NCI-H748 treated with DMSO at 0.1 percent for 48 hours (cell line): ENCODE measurements at places on chromosomes 3 and 15.
A peak's percentile ranks its signal among the peaks of the same experiment; 100 is the strongest.

DNA sequence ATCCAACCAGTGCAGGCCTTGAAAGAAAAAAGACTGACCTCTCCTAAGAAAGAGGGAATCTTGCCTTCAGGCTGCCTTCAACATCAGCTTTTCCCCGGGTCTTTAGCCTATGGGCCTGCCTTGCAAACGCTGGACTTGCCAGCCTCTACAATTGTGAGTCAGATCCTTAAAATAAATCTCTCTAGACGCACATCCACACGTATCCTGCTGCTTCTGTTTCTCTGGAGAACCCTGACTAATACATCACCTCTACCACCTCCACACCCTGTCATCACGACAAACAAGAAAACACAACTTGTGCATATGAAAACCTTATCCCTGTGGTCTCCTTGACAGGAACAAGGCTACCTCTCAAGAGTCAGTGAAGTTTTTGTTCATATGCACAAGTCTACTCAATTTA, 11.8 kb downstream of the CYFIP1 start:
- no peak for DNase-seq

DNA sequence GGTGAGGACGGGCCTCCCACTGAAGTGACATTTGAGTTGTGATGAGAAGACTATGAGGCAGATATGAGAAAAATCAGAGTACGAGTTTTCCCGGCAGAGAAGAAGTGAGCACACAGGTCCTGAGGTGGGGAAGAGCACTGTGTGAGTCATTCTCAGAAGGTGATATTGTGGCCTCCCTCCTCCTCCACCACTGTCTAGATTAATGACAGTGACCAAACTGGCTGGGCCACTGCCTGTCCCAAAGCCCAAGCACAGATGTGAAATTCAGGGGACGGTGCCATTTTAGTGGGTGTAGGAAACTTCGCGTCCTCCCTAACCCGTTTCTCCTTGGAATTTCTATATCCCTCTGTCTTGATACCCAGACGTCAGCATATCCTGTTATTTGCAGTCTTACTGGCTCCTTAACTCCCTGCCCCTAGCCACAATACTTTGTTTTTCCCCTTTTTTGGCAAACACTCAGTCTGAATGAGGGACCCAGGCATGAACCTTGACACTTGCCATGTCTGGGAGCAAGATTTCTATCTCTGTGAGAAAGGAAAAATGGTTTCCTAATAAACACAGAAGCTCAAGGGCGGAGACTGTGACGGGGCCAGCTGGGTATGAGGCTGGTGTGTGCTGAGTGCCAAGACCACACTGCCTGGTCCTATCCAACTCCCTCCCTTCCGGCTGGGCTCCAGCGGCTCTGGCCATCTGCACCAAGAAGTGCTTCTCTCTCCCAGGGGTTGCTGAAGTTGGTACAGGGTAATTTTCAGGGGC, 15.2 kb downstream of the PRICKLE2 start:
- DNase-seq = no peak

DNA sequence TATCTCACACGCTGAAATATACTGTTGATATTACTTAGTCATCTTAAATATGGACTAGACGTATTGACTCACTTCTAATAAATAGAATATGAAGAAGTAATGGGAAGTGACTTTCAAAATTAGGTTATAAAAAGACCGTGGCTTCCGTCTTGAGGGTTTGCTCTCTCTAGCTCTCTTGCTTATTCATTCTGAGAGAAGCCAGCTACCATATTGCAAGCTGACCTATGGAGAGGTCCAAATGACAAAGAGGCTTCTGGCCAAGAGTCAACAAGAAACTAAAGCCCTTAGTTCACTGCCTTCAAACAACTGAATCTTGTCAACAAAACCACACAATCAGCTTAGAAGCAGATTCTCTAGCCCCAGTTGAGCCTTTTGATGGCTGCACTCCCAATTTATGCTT, 46.1 kb downstream of the SLC9C1 start:
- no peak for DNase-seq

DNA sequence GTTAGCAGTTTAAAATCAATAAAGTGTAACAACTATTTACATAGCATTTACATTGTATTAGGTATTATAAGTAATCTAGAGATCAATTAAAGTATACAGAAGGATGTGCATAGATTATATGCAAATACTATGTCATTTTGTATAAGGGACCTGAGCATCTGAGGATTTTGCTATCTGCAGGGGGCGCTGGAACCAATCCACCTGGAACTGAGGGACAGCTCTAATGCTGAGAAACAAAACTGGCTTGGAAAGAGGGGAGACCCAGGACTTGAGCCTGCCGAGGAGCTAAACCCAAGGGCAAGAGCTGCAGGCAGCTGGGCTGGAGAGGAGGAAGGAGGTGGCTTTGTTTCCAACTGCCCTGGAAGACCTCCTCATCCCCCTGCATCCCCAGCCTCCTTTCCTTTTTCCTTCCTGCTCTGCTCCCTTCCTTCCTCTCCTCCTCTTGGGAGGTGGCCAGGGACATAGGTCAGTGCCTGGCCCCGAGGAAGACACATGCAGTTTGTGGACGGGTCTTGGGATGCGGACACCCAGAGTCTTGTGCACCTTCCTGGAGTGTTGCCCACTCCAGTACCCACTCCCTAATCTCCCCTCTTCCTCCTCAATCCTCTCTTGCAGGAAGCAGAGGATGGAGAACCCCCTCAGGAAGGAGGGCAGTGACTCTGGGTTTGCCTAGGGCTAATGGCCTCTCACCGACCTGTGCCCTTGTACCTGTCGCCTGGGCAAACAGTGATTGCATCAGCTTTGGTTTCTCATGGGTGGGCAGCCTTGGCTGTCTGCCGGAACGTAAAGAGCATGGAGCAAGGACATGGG, 825 bp upstream of the RTP3 start:
- no peak for DNase-seq

GRCh38 chr15:98657721-98658120, 9.4 kb downstream of the IGF1R start:
- no peak for DNase-seq

- no peak for DNase-seq
Observed at GRCh38 chr3:158768361-158768787, 33.5 kb upstream of the MFSD1 start.

DNA sequence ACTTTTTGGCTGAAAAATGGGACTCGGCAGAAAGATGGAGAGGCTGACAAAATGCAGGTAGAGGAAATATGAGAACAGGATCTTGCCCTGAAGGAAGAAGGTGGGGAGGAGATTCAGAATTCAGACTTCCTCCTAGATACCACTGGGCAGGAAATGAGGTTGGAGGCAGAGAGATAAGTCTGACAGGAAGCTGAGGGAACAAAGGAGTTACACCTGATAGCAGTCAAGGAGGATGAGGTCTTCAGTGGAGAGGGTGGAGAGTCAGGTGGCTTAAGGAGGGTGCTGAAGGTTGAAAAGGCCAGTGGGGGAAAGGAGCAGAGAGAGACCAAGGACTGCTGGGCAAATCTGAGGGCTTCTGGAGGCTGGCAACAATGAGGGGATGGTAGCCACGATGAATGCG, 56.8 kb downstream of the CCR4 start:
- DNase-seq = no peak

GRCh38 chr3:132867956-132868355, 145.7 kb upstream of the NPHP3 start:
- DNase-seq = no peak

- no peak for DNase-seq
Observed at GRCh38 chr3:30691249-30691880, 85.0 kb downstream of the TGFBR2 start.

DNA sequence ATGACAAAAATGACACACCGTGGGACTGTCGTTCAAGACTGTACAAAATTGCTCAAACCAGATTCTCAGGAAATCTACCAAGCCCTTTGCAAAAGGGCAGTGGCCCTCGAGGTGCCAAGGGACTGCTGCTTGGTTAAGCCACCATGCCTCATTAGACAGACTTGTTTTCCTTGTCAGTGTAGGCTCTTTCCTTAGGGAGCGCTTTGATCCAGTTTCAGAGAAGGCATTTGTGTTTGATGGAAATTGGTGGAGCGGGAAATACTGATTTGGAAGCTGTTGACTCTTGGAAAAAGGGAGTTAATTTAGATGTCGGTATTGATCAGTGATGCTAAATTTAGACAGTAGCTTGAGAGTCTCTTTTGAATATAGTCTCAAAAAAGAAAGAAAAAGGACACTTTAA, 304.3 kb upstream of the UMPS start:
- no peak for DNase-seq

- no peak for DNase-seq
Observed at GRCh38 chr15:68209735-68210408, 4.7 kb upstream of the CALML4 start.

GRCh38 chr3:155861476-155862183, 7.4 kb upstream of the SLC33A1 start:
- DNase-seq = no peak

DNA sequence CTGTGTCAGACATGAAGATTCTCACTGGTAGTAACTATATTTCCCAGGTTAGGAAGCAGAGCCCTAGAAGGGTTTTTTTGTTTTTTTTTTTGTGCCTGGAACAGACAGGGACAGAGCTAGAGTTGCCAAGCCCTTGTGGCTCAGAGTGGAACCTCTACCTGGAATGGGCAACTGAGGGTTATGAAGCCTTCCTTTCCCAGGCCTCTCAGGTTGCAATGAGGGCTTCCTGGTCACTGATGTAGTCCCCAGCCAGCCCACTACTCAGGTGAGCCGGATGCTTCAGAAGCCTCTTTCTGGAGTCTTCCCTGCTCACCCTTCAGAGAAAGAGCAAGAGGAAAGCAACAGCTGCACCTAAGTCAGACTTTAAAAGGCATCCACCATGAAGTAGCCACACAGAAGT, 48.8 kb upstream of the MANF start:
- no peak for DNase-seq

DNA sequence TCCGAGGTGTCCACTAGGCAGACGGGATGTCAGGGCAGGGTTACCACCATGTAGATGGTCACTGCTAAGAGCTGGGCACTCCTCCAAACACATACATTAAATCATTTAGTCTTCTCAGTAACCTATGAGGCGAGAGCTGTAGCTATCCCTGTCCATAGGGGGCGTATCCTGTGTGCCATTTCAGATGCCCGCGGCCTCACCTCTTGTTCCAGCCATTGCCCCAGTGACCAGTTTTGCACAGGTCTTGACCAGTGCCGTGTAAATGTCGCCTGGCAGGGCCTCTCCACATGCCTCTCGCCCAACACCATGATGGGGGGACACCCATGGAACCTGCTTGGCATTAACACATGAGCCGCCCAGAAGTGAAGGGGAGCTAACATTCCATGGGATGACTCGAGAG, 20.8 kb upstream of the SRP14 start:
- DNase-seq = no peak

GRCh38 chr3:57128826-57129667, 36.1 kb downstream of the IL17RD start:
- DNase-seq = no peak

DNA sequence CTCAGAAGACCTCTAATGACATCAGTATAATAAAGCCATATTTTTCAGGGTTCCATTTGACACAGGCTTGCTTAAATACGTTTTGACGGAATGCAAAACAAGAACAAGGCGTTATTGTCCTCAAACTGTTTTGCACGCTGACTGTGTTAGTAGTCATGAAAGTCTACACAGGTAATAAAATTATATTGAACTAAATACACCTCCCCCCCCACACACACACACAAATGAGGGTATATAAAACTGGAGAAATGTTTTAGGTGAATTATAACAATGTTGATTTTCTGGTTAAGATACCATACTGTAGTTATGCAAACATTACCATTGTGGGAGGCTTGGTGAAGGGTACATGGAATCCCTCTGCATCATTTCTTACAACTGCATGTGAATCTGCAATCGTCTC, 257.1 kb upstream of the ARRDC4 start:
- DNase-seq = no peak

DNA sequence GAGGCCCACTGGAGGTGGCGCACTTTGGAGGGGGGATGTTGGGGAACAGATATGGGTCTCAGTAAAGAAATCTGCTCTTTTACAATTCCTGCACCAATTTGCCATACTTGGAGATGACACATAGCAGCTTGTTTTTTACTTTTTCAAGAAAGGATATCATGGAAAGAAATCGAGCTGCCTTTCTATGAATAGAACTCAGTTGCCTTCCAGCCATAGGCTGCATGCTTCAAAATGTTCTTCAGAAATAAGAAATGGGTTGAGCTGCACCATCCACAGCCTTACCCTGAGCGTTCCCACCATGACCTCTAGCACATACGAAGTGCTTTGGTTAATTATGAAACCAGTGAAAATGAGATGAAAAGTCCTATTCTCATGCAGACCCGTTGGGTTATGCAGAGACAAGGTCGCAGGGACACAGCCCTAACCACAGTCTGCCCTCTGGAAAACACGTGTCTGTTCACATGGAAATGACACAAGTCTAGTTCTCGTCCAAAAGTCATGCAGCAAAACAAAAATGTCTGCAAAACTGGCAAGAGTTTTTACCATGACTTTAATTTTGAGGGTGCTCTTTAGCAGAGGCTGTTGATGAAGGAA, 36.3 kb downstream of the NGRN start:
- DNase-seq = no peak

DNA sequence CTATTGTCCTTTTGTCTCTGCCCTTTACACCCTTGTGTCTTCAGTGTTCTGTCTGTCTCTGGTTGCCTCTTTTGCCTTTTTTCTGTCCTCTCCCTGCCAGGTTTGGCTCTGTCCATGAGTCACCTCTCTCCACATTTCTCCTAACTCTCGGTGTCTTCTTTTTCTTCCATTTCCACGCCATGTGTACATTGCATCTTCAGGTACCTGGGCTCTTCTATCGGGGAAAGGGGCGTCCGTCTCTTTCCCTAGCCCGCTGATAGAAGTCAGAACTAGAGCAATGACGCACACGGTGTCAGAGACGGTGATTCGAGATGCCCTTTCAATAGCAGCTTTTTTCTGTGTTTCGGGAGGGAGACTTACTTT, 641 bp downstream of the OPA1 start:
- no peak for DNase-seq

GRCh38 chr3:158727206-158728060, 4.8 kb downstream of the RARRES1 start:
- peak; percentile 14 for DNase-seq

- no peak for DNase-seq
Observed at GRCh38 chr15:44734839-44735481, 1.4 kb upstream of the TRIM69 start.

- no peak for DNase-seq
Observed at GRCh38 chr3:70180664-70181063, 131.8 kb downstream of the MDFIC2 start.
